ENCODE measurements at places on chromosomes 2 and 18. TPM values are rescaled to one million over a fixed set of nuclear protein-coding genes. Genes with fewer than 3 reads are reported as not detected.

The RPIA gene
- 29.8 TPM for total RNA-seq

The UGT1A7 gene
- 5.1 TPM for total RNA-seq

The CIB4 gene
- 0.50 TPM for total RNA-seq

The HOXD13 gene
- 0.29 TPM for total RNA-seq

The OR6B2 gene
- total RNA-seq: not detected

The ATP6V1B1 gene
- 2.5 TPM for total RNA-seq

The CDK5R2 gene
- 5.3 TPM for total RNA-seq

The TTL gene
- total RNA-seq: 32.3 TPM

The UGT1A4 gene
- total RNA-seq: not detected

The ITGB6 gene
- total RNA-seq: 0.72 TPM

Measured in A549 treated with GW870086 at 1 μM for 4 hours (cell line).